ENCODE measurements at places on chromosomes 2 and 18.

DNA sequence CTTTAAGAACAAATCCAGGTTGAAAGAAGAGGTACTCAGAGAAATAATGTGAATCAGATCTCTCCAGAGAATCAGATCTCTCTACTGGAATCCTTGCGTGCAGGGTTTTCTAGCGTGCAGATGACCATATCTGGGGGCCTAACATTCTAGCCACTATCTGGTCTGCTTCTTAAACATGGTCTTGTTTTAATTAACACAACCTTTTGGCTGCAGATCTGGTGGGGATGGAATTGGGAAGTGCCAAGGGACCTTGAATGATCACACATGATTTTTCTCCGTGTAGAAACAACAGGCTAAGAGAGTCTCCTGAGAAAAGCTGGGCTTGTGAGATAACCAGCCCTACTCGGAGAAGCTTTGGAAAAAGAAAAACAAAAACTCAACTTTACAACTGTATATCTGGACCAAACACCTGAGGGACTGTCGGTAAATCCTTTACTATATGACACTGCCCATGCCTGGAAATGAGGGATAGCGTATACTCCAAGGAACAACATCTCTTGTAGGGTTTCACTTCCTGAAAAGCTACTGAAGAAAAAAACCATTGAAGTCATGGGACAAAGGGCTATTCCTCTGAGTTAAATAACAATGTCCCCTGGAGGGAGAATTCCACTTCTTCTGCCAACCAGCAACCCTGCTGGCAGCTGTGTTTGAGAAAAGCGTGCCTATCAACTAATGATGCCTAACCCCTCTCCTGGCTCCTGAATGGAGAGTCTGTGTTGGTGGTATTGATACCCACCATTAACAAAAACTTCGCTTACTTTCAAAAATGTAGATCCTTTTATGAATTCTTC, 171.0 kb upstream of the REV1 start:
- DNase-seq, result peak; percentile 53

- no peak for DNase-seq
These were observed 39.4 kb upstream of the RBM44 start for GRCh38 chr2:237759176-237759575.

GRCh38 chr18:38843291-38843690, 1277.7 kb upstream of the CELF4 start:
- no peak for DNase-seq

DNA sequence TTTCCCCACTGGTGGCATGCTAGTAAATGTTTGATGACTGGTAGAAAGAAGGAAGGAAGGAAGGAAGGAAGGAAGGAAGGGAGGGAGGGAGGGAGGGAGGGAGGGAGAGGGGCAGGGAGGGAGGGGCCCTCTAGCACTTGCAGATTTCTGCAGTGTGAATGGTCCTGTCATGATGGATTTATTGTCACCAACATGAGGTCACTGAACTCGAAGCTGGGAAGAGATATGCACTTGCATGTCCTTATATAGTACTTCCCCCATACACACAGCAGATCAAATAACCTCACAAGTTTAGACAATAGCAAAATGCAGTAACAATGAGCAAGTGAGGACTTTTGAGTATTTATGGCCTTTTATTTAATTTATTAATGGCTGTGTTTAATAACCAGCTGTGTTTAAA, 44.5 kb upstream of the CXCR4 start:
- peak; percentile 71 for DNase-seq

GRCh38 chr2:122639711-122640110, 884.3 kb downstream of the TSN start:
- no peak for DNase-seq

- no peak for DNase-seq
These were observed 366.9 kb upstream of the SPRED2 start for GRCh38 chr2:65799141-65799854.

- DNase-seq, result no peak
These were observed 21.6 kb upstream of the ZNF521 start for GRCh38 chr18:25373432-25374179.

DNA sequence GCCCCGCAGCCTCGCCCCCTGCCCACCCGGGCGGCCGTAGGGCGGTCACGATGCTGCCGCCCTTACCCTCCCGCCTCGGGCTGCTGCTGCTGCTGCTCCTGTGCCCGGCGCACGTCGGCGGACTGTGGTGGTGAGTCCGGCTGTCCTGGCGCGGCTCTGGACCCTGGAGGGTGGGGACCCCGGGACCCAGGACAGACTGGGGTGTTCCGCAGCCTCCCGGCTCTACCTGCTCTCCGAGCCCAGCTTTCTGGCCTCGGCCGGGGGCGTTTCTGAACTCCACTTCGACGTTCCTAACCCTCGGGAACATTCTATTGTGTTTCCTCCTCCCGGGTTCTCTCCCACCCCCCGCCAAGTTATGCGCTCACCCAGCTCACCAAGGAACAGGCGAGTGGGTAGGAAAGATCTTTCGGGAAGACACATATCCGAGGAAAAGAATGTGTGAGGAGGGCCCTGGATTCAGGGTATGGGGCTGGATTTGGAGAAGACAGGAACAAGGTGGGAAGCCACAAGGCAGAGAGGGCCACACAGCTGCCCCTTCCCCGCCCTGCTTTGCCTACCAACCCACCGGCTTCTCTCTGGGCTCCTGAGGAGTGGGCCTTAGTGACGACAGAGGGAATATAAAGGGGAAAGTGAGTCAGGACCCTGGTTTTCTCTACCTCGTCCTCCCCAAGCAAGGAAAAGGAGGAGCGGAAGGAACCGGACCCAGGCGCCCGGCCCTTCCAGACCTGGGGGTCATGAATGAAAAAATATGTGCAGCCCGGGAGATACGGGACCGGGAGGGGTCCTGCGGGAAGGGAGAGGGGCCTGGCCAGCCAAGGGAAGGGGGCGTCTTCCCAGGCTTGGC, 605 bp downstream of the WNT6 start:
- no peak for DNase-seq

GRCh38 chr2:60676706-60677330, 79.2 kb upstream of the PAPOLG start:
- peak; percentile 87 for DNase-seq

DNA sequence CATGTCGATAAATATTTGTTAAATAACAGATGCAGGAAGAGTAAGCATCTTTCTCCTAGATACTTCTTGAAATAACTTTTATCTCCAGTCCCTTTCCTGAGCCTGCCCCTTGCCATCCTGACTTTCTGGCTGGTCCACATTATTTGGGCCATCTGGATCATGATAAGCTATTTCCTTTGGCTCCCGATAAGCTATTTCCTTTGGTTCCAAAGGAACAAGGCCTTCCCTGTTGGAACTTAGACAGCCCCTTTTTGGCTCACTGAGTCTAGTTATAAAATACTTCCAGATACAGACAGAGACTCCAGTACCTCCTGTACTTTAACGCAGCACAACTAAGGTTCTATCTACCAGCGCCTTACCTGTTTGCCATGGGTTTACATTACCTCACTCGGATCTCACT, 205.3 kb upstream of the CCDC150 start:
- no peak for DNase-seq

GRCh38 chr2:207825978-207826377, 56.3 kb upstream of the FZD5 start:
- DNase-seq, result no peak

- no peak for DNase-seq
These were observed 122.7 kb downstream of the EPHA4 start for GRCh38 chr2:221449406-221449805.

- DNase-seq, result no peak
These were observed 188.1 kb downstream of the FMNL2 start for GRCh38 chr2:152523091-152523490.

- no peak for DNase-seq
These were observed 857.4 kb upstream of the CDH2 start for GRCh38 chr18:29034113-29034856.

DNA sequence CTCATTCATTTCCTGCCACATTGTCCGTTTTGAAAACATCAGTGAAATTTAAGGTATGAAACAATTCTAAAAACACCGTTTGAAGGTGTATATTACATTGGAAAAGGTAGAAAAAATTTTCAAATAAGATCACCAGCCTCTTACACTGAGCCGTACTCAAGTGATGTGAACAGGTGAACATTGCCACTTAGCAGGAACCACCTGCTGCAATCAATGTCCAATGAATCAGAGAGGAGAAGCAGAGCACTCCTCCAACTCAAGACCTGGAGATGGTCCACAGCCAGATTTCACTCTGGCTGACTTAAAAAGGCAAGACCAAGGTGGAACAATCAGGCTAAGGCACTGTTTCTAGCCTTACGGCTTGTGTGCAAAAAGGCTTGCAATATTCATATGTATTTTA, 110.3 kb upstream of the TTN start:
- DNase-seq, result no peak

DNA sequence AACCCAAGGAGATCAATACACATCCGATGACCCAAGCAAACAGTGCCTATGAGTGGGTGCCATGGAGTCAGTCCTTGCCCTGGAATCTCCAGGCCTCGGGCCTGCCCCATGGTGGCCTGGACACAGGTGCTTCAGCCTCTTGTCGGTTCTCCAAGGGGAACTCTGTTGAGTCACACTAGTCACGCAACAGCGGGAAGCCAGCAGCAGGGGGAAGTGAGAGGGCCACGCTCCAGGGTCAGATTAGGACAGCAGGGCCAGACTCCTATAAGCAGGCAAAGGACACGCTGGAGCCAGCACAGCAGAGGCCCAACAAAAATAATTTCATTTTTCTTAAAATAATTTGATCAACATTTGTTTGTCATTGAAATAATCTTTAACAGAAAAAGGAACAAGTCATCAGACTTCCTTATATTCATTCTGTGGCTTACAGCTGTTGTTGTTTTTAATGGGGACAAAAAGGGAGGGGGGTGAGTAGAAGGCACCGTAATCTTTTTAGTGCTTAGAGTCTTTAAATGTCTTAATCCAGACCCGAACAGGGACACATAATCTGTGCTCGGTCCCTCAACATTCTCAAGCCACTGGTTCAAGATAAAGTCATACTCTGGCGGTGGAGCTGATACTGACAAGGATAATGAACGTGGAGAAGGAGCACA, 16.4 kb upstream of the ARMC9 start:
- DNase-seq, result peak; percentile 93

- DNase-seq, result no peak
These were observed 848.8 kb upstream of the KLHL29 start for GRCh38 chr2:22536133-22536532.

DNA sequence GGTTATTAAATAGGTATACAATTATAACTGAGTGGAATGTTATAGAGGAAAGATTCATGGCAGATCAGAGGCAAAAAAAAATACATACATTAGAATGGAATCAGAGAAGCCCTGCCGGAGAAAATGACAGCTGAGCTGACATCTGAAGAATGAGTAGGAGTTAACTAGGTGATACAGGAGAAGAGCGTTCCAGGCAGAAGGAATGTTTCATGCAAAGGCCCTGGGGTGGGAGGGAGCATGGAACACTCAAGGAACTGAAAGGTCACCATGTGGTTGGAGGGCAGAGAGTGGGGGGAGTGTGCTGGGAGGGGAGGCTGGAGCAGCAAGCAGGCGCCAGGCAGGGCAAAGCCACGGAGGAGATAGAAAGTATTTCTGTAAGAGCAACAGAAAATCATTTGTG, 31.6 kb upstream of the CDK5R2 start:
- DNase-seq, result no peak

DNA sequence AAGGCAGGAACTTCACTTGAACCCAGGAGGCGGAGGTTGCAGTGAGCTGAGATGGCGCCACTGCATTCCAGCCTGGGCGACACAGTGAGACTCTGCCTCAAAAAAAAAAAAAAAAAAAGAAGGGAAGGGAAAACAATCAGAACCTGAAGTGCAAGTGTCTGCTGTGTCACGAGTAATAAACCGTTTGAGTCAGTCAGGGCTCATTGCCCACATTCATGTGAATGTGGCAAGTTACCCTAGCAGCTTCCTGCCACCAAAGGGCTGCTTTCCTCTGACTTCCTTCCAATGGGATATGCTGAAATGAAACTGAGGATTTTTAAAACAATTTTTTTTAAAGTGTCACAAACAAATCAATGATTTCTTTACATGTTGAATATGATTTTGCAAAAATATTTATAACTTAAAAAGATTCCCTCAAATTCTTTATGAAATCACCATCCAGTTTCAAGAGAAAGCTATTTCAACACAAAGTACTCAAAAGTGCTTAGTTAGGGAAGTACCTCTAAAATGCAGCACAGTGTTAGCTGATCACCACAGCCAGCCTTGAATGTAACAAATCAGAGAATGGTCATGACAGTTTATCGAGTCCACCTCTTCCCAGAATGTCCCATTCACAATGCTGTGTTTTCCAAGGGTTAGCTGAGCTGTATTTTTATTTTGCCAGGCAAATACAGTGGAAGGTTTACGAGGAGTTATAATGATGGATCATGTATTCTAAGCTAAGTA, 36.4 kb downstream of the WDSUB1 start:
- DNase-seq, result peak; percentile 88

- DNase-seq, result peak; percentile 15
These were observed 68.2 kb downstream of the ZNF385B start for GRCh38 chr2:179793238-179793637.

GRCh38 chr2:67389286-67389685, 7.8 kb upstream of the ETAA1 start:
- DNase-seq, result no peak

GRCh38 chr18:80232710-80233109, 14.6 kb downstream of the PARD6G start:
- DNase-seq, result no peak

DNA sequence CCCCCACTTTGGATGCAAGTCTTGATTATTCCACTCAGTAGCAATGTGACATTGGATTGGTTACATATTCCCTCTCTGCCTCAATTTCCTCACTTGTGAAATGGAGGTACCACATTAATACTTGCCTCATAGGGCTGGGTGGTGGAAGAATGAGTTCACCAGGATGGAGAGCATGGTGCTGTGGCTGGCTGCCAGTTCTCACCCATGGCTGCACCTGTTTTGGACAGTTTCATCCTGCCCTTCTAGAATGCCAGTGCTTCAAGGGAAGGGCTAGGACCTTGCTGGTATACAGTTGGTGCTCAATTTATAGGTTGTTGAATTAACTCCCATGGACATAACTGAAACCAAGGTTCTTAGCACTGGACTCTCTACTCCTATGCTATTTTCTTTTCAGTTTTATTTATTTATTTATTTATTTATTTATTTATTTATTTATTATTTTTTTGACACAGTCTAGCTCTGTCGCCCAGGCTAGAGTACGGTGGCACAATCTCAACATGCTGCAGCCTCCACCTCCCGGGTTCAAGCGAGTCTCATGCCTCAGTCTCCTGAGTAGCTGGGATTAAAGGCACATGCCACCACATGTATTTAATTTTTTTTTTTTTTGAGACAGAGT, 5.3 kb upstream of the SH3RF3 start:
- no peak for DNase-seq

GRCh38 chr2:12606472-12607000, 110.2 kb upstream of the TRIB2 start:
- DNase-seq, result no peak

- no peak for DNase-seq
These were observed 32.4 kb downstream of the ASB1 start for GRCh38 chr2:238459081-238459629.

DNA sequence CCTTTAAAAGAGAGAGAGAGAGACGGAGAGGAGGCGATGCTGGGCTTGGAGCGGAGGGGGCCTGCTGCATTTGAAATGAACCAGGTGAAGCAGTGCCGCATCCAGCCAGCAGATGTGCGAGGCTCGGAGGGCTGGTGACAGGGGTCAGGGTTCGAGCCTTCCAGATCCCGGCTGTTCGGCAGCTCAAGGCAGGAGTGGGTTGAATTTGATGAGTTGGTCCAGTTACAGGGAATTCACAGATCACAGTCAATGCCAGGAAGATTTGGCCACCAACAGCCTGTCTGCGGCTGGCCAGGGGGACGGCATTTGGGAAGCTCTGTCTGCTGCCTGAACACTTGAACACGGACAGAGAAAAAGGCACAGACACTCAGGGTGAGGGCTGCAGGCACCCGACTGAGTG, 48.6 kb downstream of the PTGR3 start:
- no peak for DNase-seq

All from MV-4-11 (cell line).